Effector memory CD8-positive, alpha-beta T cell (primary cell): ENCODE measurements at places on chromosomes 2 and 18.

DNA sequence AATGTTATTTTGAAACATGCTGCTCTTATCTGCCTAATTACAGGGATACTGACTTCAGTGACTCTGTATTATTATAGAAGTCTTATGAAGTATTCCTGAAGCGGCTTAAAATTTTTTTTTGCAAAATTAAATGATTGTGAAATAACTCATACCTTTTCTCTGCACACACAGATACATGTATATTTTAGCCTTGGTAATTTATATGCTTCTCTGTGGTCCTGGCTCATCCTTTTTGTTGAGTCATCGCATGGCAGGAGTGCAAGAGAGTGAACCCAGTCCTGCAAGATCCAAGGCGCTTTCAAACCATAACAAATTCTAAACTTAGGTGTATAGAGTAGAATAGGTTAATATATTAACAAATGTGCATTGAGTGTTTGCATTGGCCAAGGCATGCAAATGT is 8.6 kb downstream of the CCNT2 start:
- no peak for DNase-seq

GRCh38 chr2:171436307-171436706 is 2.3 kb downstream of the DCAF17 start:
- no peak for DNase-seq

DNA sequence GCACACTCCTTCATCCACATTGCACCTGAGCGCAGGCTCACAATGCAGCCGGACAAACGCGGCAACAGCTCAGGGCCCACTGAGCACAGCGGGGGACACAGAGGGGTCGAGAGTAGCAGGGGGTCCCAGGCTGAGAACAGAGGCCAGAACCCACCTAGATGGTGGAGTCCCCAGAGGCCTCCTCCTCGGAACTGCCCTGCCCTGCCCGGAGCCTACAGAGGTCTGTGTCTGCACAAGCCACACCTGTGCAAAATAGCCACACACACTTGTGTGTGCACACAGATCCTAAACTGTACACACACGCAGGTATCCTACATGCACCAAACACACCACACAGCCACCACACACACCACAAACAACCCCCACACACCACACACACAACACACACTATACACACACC is 72.8 kb downstream of the TMEM18 start:
- no peak for DNase-seq

DNA sequence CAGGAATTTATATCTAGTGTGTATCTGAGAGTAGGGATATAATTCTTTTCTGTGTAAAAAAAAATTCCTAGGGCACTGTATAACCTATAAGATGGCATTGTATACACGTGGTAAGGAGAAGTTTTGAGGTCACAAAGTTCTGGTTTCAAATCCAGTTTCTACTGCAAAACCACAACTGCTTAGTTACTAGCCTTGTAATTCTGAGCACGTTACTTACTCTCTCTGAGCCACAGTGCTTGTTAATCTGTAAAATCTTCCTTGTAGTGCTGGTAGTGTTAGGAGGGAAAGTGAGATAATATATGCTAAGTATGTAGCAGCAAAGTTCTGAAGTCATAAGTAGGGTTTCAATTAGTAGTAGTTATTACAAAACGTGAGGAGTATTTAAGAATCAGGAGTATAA is 175.4 kb downstream of the SATB2 start:
- no peak for DNase-seq

GRCh38 chr2:178075006-178075326 is 2.4 kb upstream of the PDE11A start:
- DNase-seq: no peak

DNA sequence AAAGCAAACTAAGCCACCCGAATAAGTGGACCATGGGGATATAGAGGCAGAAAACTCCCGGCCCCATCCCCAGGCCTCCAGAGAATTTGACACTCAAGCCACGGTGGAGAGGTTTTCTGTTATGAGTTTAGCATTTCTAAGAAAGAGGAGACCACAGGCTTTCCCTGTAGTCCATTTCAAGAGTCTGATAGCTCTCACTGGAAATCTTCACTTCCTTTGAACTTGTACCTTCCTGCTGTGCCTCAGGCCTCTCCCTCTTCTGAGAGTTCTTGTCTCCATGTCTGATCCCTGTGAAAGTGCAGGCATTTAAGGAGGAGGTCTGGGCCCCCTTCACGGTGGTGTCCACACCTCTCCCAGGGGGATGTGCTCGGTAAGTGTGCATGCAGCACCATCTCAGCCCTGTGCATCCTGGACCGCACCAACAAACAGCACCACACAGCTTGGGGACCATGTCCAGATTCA is 113.7 kb downstream of the BCL2 start:
- DNase-seq: no peak

DNA sequence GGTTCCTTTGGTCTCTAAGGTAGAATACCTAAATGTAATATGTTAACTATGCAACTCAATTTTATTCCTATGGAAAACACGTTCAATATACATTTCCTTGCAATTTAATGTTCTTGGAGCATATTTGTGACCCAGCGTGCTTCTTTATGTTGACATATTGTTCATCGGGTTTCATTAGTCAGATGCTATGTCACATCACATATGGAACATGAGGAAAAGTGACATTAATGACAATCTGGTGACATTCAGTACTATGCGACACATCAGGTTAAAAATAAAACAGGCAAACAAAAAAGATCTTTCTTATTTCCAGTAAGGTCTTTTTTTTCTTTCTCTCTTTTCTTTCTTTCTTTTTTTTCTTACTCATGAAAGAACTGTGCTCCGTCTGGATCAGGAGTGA is 135.6 kb upstream of the SMIM21 start:
- DNase-seq: no peak

DNA sequence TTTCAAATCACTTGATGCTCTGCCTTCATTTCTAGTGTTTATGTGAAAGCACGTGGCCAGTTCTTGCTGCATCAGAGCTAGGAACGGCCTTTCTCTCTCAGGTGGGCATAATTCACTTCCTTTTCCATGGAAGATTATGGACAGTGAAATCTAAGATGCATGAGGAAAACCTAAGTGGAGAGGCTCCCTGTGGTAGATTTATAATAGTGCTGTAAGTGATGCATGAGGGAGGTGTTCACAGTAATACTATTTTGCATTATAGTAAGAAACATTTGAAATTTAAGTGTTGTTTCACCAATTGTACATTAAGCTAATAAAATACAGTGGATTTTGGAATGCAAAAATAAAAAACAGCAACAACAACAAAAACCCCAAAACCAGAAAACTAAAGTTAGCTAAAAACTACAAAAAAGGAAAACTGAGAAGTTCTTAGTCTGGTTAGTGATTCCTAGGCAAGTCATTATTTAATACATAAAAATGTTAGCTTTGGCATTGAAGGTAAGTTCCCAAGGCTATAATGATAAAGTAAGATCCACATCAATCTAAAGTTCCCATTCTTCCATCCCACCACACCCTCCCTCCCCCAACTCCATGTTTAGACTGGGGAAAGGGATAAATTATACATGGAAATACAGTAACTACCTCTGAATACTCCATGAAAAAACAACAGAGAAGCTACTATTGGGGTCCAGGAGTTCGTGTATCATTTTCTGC is 153.9 kb downstream of the NAPG start:
- DNase-seq: no peak

DNA sequence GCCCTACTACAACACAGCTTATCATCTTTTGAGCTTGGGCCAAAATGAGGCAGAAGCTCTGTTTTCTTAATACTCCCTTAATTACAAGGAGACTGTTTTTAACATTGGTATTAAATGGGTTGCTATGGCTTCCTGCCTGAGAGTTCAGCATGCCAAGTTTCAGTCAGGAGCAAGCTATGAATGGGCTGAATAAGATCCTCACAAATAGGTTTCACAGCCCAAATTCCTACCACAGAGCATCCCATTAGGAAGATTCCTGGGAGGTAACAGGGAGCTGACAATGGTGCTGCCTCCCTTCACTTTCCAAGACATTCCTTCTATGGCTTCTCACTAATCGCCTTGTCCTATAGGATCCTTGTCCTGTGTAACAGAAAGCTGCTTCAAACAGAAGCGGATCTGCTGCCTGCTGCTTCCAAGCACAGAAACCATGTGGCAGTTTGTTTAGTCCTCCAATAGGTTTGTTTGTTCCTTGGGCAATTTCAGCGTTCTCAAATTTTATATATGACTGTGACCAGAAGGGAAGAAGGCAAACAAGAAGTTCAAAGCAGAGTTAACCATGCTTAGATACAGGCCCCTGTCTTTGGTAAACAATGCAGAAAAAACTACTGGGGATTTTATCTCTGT is 70.9 kb downstream of the NCKAP5 start:
- no peak for DNase-seq

DNA sequence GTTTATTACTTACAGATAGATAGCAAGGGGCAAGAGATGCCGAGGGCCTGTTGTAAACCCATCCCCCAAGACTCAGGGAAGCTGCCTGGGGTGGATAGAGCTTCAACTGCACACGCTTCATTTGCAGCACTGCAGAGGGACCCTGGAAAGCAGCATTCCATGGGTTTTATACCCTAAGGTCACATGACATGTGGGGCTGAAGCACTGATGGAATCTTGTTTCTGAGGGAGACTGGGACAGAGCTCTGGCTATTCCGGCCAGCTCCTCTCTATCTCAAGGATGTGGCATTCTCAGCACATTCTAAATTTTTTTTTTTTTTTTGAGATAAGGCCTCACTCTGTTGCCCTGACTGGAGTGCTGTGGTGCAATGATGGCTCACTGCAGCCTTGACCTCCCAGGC is 300.1 kb downstream of the MYCN start:
- DNase-seq: no peak

- DNase-seq: no peak
Measured at GRCh38 chr2:30095402-30095801, 51.4 kb upstream of the YPEL5 start.

GRCh38 chr2:66421612-66422011 is 13.3 kb upstream of the MEIS1 start:
- no peak for DNase-seq

DNA sequence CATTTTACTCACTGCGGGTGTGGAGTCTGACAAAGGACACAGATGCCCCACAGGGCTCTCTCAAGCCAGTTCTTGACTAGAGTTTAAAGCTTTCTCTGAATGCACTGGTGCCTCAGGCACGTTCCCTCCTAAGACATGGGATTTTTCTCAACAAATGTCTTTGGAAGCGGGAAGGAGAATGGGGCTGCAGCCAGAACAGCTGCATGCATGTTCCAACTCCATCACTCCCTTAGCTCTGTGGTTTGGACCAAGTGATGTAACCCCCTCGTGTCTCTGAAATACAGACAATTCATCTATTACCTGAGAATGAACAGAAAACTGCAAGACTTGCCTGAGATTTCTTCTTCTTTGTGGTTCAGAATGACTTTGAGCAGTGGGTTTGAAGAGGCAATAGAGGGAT is 141.7 kb upstream of the SERPINE2 start:
- no peak for DNase-seq

- no peak for DNase-seq
Measured at GRCh38 chr2:120511536-120511935, 165.6 kb downstream of the INHBB start.

- DNase-seq: no peak
Measured at GRCh38 chr2:10352972-10353371, 50.3 kb downstream of the HPCAL1 start.

DNA sequence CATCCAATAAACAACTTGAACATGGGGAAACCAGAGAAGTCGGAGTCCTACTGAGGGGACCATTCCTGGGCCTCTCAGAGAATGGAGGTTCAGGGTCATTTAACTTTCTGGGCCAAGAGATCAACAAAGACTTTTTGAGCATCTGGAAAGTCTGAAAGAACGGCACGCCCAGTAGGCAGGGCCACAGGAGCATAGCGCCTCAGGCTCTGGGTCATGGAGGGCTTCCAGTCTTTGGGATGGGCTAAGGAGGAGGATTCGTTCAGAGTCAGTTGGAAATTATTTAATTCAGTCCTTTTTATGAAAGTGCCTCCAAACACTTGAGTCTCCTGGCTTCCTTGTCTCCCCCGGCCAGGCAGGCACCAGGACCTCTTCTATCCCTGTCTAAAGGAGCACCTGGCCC is 101.1 kb upstream of the GLI2 start:
- no peak for DNase-seq

- DNase-seq: no peak
Measured at GRCh38 chr2:73133566-73134197, 20.9 kb upstream of the RAB11FIP5 start.

- no peak for DNase-seq
Measured at GRCh38 chr18:35750929-35751328, 169.4 kb downstream of the GALNT1 start.

DNA sequence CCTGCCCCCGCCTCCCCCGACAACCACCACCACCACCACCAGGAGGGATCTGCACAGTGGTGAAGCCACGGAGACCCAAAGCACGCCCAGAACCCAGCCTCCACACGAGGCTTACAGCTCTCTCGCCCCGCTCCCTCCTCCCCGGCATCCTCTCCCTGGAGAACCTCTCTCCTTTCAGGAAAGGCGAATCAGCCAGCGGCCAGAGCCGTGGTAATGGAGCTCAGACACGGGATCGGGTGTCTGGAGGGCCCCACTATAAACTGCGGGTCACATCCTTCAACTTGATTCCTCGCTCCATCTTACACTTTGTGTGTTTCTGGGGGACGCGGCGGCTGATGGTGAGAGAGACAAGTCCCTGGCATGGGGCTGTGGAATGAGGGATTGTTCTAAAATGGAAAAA is 271.5 kb upstream of the SIX2 start:
- DNase-seq: no peak

- no peak for DNase-seq
Measured at GRCh38 chr2:128145651-128146050, 54.7 kb downstream of the UGGT1 start.
